ENCODE measurements at places on chromosomes 5 and 9.

GRCh38 chr5:177232761-177233160 is 70.8 kb downstream of the RAB24 start:
- peak; percentile 72 for DNase-seq

DNA sequence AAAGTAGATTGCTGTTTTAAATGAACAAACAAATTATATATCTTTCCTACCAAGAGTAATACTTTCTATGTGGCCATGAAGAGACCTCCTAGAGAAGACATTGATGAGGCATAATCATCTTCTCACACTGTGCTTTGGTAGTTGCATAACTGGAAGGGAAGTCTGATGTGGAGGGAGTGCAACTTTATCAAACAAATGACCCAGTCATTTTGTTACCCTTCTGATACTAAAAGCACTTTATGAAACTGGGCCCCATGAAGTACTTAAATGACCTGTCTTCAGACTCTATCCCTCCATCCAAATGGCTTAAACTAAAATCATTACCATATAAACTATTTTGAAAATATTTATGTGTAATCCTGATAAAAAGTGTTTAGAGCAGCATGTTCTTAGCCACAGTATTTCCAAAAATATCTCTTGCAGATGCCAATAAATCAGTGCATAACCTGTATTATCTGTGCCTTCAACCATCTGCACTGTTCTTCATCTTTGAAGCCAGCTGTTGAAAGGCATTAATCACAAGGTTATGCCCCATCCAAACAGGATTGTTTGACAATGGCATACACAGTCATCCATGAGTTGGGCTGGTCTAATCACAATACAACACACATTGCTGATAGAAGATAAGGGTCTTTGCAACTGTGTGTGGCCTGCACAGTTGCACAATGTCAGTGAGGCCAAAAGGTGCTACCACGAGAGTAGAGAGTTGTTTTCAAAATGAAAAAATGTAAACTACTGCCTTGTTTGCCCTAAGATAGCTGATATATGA is 31.9 kb upstream of the MIER3 start:
- DNase-seq: no peak

DNA sequence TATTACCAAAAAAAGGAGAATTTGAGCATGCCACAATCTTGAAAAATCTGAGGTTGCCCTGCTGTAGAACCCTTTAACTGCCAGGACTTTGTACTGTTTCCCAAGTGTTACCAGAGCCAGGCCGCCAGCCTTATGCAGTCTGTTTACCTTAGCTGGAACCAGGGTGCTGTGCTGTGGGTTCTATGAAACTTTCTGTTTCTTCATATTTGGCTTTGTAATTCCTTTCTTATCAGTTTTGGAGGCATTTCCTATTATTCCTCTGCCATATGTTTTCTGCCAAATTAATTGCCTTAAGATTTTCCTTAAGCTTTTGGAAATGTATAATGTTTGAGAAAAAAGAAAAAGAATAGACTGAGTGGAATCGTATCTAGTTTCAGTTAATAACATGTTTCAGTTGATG is 2.1 kb downstream of the S1PR3 start:
- peak; percentile 38 for DNase-seq

DNA sequence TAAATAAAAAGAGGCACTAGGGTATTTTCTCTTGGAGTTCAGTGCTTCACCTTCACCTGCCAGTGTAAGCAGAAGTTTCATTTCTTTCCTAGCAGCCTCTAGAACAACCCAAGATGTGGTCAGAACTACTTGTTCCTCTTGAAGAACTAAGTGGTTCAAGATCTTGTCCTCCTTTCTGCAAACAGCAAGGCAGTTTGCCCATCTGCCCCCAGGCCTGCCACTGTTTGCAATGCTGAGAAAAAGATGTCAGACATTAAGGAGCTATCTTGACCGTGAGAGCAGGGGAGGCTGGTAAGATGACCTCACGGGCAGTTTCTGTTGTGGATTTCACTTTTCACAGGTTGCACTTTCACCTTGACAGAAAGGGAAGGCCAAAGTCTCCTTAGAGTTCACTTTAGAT is 52.0 kb upstream of the KLF4 start:
- no peak for DNase-seq

GRCh38 chr9:122040561-122041242 is 52.4 kb downstream of the TTLL11 start:
- DNase-seq: no peak

GRCh38 chr5:90161414-90161813 is 248.1 kb downstream of the CETN3 start:
- DNase-seq: no peak

DNA sequence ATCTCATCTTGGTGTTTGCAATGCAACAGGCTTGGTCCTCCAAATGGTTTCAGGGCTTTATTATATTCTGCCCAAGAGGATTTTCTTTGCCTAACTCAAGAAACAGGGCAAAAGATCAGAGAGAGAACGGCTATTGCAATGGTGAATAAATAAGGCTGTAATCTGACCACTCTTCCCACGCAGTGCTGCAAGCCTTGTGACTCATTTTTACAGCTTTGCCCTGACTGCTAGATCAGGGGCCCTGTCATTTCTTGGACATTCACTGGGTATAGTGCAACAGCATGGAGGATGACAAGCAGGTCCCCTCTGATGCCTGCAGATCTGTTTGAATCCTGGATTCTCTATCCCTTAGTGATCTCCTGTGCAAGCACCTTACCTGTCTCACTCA is 459.1 kb downstream of the EBF1 start:
- DNase-seq: peak; percentile 26

DNA sequence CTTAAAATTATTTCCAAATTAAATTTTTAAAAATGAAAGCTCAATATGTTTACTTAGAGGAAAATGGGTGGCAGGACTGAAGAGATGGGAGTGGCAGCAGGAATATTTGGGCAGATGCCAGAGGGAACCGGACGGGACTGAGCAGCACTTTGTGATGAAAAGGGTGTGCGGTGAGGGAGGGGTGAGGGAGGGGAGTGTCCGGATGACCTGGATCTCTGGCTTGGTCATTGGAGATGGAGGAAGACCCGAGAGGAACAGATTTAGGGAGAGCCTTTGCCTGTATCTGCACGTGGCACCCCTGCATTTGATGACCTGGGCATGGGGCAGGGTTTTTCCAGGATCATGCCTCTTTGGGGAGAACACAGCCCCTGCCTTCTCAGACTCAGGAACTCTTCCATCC is 201.1 kb upstream of the MVB12B start:
- no peak for DNase-seq

DNA sequence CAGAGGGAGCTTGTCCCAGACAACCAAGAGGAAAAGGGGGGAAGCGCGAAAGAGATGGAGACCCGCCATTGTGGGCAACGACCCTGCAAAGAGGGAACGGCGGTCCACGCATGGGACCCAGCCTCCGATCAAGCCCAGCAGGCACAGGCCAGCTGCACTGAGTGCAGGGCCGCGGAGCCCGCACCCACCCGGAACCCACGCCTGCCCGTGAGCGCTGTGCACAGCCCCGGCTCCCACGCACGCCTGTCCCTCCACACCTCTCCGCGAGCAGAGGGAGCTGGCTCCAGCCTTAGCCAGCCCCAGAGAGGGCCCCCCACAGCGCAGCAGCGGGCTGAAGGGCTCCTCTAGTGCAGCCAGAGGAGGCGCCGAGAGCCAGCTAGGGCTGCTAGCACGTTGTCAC is 416.5 kb downstream of the DMRTA1 start:
- DNase-seq: no peak

DNA sequence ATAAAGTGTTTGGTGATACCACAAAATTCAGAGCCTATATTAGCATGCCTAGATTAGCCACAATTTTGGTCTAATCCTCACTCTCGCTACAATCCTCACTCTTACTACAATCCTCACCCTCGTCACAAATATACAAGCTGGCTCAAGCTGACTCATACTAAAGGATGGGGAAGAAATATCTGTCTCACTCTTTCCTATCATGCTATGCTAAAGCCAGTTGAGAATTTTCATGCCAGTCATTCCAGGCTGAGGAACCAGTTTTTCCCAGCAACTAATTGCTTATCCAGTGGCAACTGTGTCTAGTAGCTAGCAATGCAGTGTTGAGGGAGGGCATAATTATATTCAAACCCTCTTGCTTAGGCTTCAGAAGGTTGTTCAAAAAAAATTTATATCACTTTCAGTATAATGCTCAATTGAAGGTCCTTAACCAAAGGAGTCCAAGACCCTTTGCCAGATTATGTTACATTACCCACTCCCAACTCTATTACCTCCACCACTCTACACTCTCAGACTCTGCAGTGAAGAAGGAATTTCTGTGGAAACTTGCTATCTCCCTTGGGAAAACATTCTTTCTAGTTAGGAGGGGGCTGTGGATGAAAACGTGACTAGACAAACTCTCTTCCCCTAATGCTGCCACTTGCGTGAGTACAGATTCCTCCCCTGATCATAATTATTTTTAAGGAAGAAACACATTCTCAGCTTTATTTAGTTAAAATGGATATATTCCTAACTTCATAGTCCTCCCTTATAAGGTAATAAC is 810.3 kb upstream of the ACO1 start:
- no peak for DNase-seq

DNA sequence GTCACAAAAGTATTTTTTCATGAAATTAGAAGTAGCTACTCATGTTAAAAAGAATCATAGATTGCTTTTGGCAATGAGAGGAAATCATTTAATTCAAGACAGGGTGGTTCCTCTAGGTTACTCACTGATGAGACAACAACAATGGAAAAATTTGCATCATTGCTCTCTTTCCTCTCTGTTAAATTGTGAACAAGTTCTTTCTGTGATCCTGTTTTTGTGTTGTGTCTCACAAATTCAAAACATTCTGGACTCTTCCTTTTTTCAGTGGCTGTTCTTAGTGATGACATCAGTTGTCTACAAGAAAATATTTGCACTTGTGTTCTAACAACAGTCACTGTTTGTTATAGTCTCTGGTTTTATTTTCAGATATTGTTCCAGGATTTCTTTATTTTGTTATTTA is 95.3 kb downstream of the XRCC4 start:
- DNase-seq: no peak

GRCh38 chr5:60207040-60207439 is 313.5 kb upstream of the PDE4D start:
- no peak for DNase-seq

DNA sequence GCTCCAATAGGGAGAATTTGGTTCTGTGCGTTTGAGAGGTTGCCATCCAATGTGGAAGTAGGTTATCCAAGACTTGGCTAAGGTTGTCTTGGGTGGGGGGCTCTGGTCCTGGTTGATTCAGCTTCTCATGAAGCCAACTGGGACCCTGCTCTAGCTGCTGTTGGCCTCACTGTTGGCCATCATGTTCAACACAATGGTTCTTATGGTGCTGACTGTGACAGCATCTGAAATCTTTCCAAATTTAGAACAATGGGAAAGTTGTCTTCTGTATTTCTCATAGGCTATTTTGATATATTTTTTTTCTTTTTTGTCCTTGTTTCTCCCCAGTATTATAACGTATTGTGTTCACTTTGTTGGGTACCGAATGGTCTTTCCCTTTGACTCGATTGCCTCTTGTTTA is 71.9 kb downstream of the GDNF start:
- DNase-seq: no peak

DNA sequence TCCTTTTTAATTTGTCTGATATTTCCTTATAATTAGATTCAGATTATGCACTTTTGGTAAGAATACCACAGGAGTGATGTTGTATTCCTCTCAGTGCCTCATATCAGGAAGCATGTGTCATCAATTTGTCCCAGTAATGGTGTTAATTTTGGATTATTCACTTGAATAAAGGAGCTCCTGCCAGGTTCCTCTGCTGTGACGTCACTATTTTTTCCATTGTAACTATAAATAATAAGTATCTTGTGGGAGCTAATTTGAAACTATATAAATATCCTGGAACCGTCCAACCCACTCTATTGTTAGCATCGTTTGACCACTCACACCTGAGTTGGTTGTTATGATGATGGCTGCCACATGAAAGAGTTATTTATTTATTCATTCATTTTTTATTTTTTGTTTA is 107.9 kb downstream of the INVS start:
- peak; percentile 10 for DNase-seq

DNA sequence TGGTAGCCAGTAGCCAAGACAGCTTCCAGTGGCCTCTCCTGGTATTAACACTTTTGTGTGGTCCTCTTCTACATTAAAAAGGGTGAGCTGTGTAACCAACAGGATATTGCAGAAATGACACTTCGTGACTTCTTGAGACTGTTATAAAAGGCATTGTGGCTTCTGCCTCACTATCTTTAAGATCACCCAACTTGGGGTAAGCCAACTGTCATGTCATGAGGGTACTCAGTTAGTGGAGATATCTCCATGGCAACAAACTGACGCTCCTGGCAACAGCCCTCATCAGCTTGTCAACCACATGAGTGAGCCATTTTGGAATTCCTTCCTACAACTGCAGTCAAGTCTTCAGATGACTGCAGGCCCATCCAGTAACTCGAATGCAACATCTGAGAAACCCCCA is 121.7 kb downstream of the DEPDC1B start:
- no peak for DNase-seq

- DNase-seq: no peak
Observed at GRCh38 chr5:106530150-106530549, 1140.6 kb downstream of the EFNA5 start.

DNA sequence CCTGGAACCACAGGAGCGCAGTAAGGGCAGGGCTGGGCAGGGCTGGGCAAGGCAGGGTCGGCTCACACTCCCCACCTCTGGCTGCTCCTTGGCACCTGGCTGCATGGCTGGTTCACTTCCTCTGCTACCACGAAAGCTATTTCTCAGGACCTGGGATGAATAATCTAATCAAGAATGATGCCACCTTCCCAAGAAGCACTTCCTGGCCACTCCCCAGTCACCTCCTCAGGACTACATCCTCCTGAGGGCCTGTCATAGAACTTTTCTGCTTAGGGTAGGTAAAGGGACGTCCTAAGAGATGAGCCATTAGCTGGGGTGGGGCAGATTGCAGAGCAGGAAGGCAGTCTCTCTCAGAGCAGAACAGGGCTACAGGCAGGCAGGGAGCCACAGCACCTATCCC is 288.2 kb upstream of the MAP3K1 start:
- no peak for DNase-seq

DNA sequence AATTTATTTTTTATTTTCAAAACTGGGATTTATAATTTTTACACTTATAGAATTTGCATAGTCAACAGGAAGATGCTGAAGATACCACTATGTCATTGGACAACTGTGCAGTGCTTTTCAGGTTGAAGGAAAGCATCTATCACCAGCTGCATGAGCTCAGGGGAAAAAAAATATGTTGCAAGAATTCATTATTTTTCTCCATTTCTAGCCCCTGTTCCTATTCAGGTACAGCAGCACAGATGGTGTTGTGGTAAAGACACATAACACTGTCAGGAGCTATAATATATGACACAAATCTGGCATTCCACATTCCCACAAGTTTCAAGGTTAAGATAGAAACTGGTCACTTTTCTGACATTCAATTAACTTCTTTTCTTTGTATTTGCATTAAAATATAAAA is 1088.6 kb downstream of the MAT2B start:
- DNase-seq: no peak

DNA sequence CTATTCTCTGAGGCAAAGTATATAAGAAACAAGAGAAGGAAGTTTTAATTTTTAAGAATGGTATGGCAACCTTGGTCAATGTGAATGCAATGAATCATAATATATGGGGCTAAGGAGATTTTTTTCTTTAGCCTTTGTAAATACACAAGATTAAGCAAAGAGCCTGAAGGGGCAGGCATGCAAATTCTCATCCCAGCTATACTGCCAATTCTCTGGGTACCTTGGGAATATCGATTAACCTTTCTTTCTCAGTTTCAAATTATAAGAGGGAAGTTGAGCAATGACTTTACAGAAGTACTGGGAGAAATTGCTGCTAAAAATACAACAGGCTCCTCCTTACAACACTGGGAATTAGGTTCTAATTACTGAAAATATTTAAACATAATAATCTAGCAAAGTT is 97.5 kb downstream of the MRPS27 start:
- no peak for DNase-seq

GRCh38 chr5:174520420-174521396 is 203.7 kb upstream of the MSX2 start:
- peak; percentile 17 for DNase-seq

GRCh38 chr5:88396000-88396535 is 127.4 kb upstream of the TMEM161B start:
- no peak for DNase-seq
